ENCODE measurements at places on chromosomes 7 and 10.

GRCh38 chr10:50395851-50396250 is 144.5 kb upstream of the ASAH2 start:
- no peak for DNase-seq

DNA sequence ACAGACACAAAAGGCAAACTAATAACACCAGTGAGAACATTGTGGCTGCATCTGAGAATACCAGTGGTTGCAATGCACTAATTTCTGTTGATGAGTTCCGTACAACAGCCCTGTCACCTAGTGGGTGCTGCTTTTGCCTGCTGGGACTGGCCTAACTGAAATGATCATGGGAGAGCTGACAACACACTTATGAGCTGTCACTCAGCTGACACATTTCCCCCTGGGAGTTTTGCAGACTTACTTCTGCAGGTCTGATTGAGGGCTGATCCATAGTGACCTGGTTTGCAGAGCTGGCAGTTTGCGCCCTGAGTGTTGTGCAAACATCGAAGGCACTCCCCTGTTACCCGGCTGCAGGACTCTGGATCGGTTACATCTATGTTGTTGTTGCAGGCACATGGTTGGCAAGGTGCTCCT is 60.6 kb upstream of the LAMB1 start:
- peak; percentile 28 for DNase-seq

DNA sequence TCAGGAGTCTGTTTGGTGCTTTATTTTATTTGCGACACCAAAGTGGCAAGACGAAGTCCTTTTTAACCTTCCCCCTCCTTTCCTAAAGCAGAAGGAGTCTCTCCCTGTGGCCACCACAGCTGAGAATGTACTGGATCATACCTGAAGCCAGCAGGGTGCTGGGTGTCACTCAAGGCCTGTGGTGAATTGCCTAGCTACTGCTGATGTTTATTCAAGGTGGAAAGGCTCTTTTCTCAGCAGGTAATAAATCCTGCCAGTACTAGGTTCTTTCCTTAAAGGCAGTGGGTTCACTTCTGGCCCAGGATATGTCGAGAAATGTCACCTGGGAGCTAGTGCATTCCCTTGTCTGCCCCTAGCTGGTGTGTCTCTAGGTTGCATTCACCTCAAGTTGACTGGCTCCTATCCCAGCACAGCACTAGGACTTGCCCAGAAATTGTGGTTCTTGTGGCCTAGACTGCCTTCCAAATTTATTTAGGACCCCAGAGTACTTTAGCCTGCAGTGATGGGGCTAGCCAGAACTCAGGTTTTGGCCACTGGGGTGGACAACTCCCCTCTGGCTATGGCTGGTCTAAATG is 60.8 kb upstream of the FAM3C start:
- no peak for DNase-seq

DNA sequence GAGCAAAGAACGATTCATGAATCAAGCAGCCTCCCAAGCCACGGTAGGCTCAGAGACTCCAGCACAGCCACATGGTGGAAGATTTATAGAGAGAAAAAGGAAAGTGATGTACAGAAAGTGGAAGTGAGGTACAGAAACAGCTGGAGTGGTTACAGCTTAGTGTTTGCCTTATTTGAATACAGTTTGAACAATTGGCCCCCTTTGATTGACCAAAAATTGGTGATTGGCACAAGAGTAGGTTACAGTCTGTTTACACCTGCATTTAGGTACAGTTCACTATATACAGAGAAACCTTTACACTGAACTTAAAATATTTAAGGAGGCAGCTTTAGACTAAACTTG is 136.4 kb upstream of the ASAH2 start:
- DNase-seq = no peak

DNA sequence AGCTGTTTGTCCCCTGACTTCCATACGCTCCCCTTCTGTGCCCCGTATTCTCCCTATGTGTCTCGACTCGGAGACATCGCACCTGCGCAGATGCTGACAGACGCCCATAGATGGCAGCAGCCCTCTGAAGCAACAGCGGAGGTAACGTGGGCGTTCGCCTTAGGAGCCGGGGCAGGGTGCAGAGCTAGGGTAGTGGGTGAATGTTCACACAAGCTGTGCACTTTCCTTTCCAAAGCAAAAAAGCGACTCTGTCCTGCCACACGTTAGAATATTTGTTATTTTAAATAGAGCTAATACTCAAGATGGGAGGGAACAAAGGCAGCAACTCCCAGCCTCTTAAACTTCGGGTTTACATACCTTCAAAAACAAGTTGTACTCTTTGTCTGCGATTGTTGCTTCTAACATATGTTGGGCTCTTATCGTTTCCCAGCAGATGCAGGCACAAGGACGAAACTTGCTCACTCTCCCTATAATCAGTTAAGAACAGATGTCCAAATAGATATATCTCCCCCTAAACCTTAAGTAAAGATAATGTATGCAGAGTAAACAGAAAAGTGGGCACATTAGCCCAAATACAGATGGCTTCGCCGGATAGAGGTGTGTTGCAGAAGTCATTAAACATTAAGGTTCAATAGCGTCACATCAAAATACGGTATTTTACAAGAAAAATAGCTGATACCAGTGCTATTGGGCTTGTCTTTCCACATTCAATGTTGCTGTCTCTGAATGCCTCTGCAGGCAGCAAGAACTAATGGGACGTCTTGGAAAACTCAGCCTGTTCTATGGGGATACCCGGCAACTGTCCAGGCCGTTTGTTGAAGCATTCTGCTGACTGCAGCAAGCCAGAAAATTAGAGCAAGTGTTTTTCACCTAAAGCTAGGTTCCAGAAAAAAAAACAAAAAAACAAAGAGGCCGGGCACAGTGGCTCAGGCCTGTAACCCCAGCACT is 340.3 kb upstream of the PRKCQ start:
- DNase-seq = peak; percentile 1

DNA sequence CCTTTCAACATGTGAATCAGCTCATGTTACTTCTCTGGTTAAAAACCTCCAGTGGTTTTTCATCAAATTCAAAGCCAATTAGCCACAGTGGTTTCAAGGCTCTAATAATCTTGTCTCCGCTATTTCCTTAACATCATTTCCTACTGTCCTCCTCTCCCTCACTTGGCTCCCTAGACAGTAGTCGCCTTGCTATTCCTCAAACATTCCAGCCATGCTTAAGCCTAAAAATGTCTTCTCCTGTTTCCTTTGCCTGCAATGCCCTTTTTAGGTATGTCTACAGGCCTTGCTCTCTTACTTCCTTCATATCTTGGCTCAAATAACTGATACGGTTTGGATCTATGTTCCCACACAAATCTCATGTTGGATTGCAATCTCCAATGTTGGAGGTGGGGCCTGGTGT is 779.4 kb upstream of the LRRN3 start:
- DNase-seq = no peak

- DNase-seq = no peak
These were observed 161.5 kb upstream of the TBX20 start for GRCh38 chr7:35415411-35415822.

DNA sequence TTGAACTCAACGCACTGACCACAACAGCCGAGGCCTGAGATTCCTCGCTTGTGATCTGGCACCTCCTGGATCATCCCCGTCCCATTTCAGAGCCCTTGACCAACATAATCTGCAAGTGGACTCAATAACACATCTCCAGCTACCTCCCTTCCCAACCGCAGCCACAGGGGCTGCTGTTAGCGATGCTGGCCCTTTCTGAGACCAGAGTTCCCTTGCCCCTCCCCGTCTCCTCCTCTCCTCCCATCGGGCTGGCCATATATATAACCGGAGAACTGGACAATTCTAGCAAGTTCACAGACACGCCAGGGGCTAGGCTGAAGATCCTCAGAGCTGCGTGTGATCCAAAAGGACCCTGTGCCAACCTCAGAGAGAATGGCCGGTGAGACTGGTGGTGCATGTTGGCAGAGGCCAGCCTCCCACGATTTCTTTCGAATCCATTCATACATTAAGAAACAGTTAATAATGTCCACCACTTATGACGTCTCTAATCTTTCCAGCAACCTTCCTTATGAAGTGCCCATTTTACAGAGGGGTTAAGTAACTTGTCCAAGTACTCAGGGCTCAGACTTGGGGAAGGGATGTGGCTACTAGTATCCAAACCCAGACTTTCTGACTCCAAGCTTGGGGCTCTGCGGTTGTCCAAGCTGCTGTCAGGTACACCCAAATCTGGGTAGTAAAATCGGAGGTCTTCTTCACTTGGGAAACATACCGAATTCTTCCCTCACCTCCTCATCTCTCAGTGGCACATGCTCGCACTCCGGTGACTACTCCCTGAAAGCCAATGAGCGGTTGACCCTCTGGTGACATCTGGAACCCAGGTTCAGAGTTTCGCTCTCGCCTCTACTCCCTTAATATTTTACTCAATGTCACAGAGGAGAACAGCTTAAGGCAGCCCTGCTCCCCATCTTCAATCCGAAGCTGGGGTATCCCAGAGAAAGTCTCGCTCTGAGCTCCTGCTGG is 11.2 kb upstream of the FEZF1 start:
- no peak for DNase-seq

DNA sequence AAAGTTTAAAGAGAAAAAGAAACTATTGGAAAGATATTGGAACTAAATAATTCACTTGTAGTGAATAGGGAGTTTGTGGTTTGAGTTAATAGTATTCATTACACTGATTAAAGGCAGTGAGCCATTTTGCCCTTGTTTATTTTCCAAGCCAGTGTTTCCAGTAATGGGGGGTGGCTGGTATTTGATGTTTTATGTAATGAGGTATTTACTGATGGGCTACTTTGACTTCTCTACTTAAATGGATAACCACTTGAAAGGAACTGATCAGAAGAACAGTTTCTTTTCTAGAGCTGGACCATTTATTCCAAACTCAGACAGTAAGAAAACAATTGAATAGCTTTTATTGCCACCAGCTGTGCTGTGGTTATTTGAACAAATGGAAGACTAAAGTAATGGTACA is 227.0 kb upstream of the HDAC9 start:
- peak; percentile 33 for DNase-seq

DNA sequence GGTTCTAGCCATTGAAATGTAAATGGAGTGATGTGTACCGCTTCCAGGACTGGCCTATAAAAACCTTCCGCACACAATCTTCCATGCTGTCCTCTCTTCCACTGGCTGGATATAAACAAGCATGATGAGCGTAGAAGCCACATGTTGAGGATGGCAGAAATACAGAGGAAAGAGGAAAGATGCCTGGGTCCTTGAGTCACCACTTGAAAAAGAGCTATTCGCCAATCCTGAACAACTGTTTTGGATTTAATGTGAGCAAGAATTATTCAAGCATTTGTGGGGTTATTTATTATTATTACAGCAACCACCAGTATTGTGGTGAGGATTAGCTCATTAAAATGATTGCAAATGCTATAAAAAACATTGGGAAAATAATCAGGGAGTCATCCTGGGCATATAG is 45.8 kb upstream of the PLXNA4 start:
- no peak for DNase-seq

DNA sequence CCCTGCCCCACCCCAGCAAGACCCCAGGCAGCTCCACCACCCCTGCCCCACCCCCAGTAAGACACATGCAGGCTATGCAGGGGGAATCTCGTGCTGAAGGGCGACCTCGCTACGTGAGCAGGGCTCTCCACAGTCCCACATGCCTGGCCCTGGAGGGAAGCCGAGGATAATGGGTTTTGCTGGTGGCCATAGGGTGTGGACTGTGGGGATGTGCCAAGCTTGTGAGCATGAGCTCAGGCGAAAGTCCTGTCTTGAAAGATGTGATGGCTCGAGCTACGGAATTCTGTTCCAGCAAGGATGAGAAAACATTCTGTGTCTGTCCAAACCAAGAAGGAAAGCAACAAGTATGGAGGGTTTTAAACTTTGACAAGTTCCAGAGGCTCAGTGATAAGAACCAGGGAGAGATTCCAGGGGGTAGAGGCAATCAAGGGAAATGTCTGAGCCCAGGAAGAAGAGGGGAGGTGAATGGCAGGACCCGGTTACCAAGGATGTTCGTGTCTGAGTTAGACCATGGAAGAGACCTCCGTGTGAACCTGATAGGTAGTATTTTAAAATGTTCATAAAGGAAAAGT is 63.1 kb downstream of the PYROXD2 start:
- no peak for DNase-seq

GRCh38 chr7:5421714-5422395 is 1.8 kb downstream of the TNRC18 start:
- peak; percentile 11 for DNase-seq

DNA sequence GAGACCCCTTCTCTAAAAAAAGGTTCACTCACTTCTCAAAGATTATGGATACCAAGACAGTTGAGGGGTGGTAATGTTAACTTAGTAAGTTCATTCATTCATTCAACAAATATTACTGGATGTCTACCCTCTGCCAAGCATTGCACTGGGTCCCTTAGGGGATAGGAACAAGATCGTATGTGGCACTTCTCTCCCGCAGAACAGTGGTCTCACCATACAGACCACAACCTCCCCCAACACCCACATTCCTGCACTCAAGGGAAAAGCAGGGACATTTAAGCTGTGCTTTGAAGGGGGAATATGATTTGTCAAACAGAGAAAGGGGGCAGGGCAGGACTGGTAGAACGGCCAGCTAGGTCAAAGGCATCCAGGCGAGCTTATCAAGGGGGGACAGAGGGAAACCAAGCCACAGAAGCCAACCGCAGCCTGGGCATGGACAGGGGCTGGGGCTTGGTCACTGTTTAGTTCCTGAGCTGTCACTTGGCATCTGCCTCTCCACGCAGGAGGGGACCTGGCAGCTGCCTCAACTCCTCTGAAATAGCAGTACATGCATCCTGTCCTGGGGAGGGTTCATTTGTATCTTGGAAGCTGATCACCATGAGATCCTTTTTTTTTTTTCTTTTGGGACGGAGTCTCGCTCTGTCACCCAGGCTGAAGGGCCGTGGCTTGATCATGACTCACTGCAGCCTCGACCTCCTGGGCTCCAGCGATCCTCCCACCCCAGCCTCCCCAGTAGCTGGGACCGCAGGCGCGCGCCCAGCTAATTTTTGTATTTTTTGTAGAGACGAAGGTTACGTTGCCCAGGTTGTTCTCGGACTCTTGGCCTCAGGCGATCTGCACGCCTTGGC is 949 bp upstream of the CLIP2 start:
- no peak for DNase-seq

DNA sequence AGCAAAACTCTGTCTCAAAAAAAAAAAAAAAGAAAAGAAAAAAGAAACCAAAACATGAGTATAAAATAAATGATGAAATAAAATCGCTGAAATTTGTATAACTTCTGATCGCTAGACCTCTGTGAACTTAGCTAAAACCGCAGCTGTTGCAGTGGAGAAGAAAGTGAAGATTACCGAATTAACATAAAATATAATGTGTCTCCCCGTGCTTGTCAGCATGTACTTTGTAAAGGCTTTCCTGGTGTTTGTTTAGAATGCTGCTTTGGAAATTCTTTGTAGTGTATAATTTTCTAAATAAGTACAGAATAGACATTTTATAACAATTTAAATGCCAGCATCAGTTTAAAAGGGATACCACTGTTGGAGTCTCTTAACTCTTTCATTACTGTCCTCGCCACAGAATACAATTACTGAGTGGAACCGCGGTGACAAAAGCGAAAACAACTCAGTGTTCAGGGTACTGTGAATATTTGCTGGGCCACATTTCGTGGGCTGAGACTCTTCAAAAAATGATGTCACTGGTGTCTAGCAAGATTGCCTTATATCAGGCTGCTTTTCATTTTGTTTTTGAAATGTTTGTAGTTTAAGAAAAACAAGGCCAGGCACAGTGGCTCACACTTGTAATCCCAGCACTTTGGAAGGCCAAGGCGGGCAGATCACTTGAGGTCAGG is 167.7 kb downstream of the NSUN6 start:
- no peak for DNase-seq

- no peak for DNase-seq
These were observed 51.8 kb downstream of the GALNT11 start for GRCh38 chr7:152076940-152077933.

Data from NCI-H1105 treated with DMSO at 0.1 percent for 48 hours (cell line).